ENCODE measurements at places on chromosomes 5 and 9.

DNA sequence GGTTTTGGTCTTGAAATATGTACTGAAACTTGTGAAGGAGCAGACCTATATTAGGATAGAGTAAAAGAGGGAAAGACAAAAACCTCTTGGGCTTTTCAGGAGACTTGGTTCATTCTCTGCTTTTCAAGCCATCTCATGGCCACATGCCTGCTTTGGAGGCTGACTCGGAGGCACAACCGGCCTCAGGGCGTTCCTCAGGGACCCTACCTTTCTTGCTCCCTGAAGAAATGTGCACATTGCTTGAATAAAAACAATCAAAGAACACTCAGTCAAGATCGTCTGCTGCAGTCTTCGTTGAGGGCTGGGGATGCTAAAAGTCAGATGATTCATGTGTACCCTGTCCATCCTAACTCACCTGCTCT, 994 bp downstream of the IRGM start:
- no peak for DNase-seq

- no peak for DNase-seq
Measured at GRCh38 chr9:71965403-71965802, 54.0 kb downstream of the C9orf85 start.

GRCh38 chr5:139964994-139965565, 78.0 kb downstream of the NRG2 start:
- no peak for DNase-seq

DNA sequence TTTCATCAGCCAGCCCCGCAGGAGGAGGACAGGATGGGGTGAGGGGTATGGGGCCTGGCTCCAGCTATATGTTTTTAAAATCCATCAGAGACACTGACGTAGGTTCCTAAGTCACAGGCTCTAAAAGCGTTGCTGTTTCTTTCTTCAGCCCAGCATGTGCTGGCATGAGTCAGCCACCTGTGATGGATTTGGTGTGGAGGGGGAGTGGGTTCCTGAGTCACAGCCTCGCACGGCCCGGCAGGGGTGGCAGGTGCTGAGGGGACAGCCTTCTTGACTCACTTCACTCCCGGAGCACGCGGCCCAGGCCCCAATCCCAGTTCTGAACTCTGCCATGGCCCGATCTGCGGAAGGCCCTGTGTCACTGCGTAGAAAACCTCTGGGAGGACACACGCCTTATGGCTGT, 38.8 kb upstream of the RPL26L1 start:
- DNase-seq: no peak

GRCh38 chr5:5558102-5558501, 135.6 kb downstream of the ICE1 start:
- DNase-seq: no peak

DNA sequence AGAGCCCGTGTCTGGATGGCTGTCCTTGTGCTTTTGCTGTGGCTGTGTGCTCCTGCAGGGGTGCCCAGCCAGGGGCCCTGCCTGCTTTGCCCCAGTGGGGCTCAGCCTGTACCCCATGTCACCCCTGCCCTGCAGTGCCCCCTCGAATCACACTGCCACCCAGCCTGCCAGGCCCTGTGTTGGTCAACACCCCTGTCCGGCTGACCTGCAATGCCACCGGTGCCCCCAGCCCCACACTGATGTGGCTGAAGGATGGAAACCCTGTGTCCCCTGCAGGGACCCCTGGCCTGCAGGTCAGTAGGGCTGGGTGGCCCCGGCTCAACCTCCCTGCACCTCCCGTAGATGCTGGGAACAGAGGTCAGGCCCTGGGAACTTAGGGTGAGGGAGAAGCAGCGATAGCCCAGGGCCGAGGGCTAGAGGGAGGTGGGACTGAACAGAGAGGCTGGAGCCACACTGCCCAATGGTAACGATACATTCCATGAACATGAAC, 82.8 kb upstream of the ASS1 start:
- DNase-seq: no peak

- no peak for DNase-seq
Measured at GRCh38 chr9:82920154-82920553, 142.8 kb downstream of the RASEF start.

- no peak for DNase-seq
Measured at GRCh38 chr5:158923799-158924551, 175.7 kb downstream of the EBF1 start.

GRCh38 chr9:36894695-36895310, 139.3 kb downstream of the PAX5 start:
- no peak for DNase-seq

DNA sequence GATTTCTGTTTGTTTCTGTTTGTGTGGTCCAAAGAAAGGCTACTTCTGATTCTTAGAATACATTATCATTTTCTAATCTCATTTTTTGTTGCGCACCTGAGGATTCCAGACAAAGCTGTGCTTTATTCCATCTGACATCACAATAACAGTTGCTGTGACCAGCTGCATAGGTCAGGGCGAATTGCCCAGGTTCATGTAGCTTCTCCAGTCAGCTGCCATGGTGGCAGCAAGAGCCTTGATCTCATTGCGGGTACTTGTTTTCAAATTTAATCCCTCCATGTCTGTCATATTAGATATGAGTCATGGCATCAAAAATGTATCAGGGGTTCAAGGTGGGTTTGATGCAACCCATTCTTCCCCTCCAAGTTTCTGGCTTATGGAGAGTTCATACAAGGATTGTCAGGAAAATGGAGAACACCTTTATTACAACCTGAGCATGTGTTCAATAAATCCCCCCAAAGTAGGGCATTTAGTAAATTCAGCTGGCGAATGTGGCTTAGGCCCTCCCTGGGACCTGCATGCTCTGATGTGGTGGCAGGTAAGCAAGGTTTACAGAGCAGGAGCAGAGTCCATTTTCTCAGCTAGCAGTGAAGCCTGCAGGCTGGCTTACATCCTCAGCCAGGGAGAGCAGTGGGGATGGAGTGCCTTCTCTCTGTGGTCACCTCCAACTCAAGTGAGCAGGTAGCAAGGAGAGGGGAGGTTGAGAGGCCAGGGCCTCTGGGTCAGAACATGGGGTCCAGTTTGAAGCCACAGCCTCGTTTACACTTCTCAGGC, 13.9 kb downstream of the CAVIN4 start:
- no peak for DNase-seq

DNA sequence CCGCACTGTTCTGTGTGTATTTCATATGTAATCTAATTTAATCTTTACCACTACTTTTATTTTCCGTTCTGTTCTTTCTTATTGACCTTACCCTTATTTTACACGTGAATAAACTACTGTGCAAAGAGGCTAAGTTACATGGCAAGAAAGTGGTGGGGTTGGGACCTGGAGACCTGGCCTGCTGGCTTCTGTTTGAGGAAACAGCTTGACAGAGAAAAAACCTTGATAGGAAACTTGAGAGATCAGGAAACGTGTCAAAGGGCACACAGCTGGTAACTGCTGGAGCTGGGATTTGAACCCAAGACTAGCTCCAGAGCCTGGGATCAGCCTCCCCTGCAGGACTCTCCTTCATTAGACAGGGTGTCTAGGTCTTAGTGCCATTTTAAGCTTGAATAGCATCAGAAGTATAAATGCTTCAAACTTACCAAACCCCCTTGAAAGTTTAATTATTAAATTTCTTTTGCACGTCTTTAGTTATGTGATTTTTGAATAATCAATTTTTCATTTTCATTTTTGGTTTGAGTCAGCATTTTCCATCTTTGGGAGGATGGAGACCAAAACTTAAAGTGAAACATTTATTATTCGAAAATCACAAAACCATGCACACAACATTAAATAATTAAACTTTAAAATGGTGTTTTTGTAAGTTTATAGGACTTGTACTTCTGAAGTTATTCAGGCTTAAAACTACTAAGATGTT, 129.5 kb downstream of the RGS3 start:
- no peak for DNase-seq

- DNase-seq: peak; percentile 20
Measured at GRCh38 chr9:120368799-120369198, 211.2 kb downstream of the CDK5RAP2 start.

Data from tibial artery (tissue), 4 donors.